ENCODE measurements at places on chromosomes 13 and 19.

DNA sequence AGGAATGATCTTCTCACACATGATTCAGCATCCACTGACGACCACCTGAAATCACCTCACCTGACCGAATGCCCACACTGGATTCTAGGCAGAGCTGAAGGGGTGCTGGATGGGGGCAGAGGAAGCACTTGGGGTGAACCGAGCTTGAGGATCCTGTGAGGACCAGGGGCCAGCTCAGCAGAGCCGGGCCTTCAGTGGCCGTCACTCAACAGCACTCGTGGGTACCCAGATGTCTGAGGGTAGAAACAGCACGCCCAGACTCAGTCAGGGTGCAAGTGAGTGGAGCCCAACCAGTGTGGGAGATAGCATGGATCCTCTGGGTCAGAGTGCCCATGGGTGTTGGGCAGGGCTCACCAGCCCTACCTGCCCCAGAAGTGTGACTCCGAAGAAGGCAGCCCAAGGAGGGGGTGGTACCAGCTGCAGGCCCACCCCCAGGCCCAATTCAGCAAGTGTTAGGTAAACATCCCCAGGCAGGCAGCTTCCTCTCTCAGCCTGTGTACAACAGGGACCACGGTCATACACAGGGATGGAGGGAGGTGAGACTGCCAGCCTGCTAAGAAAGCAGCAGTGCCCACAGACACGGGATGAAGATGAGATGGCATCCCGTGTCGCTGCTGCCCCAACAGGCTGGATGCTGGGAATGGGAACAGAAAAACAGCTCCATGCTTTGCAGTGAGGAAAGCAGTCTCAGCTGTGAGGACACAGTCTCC, 16.6 kb downstream of the GJA3 start:
- DNase-seq, result no peak

DNA sequence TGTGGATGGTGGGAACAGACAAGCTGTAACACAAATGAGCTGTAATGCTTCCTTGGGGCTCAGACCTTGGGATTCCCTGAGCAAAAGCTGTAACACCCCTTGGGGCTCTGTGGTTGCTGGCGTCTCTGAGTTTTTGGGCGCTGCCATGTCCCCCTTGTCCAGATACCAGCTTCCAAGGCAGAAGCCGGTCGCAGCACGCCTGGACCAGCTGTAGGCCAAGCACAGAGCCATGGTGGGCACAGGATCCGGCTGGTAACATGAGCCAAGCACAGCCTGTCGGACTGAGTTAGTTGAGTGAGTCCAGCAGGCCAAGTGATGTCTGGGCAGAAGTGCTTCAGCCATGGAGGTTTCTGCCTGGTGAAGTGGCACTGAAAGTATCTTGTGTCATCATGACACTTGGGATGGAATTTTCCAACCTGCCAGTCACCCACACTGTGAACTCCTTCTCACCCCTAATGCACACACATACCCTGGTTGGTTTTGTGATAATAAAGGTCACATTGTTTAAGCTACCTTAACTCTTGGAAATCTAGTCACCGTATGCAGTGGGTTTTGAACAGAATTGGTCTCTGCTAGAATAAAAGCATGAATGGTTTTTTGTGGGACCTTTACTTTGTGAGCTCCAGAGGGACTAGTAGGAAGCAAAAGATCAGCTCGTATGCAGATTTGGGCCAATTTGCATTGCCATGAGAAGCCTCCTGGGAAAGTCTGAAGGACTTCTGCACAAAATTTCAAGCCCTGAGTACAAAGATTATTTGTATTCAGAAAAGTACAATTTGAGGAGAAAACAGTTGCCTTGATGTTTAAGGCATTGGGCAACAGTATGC, 7.0 kb upstream of the ZNF17 start:
- no peak for DNase-seq

DNA sequence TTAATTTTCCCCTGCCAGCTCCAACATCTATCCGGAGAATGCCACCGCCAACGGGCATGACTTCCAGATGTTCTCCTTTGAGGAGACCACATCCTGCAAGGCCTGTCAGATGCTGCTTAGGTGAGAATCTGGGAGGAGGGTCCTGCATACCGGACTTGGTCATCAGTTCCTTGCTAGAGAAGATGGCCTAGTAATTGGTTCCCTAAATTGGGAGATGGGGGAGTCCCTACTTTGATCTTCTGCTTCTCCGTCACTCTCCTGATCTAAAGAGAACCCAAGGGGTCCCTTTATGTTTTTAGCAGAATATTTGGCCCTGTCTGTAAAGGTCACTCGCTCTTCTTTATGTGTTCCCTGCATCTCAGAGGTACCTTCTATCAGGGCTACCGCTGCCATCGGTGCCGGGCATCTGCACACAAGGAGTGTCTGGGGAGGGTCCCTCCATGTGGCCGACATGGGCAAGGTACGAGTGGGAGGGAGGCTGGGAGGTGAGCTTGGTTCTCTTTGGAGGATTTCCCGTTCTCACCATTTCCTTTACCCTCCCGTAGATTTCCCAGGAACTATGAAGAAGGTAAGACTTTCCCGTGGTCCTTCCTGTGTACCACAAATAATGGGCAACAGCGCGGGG, 54.1 kb upstream of the ADGRE1 start:
- no peak for DNase-seq

- DNase-seq, result no peak
Measured at GRCh38 chr13:41934994-41935393, 25.9 kb downstream of the VWA8 start.

DNA sequence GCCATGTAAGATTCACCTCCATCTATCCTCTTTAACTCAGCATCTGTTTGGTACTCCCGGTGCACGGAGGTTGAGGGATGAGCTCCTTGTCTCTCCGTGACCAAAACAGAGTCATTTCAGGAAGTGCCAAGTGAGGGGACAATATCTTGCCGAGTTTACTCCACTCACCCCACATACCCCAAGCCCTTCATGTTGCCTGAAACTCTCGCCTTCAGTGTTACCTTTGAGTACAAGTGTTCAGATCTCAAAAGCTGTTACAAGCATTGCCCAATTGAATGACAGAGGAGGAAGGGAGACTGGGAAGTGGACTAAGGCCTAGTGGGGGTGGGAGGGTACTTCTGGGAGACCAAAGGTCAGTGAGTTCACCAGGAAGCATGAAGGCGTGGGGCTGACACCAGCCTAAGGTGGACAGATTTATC, 6.0 kb upstream of the SIGLEC12 start:
- no peak for DNase-seq

DNA sequence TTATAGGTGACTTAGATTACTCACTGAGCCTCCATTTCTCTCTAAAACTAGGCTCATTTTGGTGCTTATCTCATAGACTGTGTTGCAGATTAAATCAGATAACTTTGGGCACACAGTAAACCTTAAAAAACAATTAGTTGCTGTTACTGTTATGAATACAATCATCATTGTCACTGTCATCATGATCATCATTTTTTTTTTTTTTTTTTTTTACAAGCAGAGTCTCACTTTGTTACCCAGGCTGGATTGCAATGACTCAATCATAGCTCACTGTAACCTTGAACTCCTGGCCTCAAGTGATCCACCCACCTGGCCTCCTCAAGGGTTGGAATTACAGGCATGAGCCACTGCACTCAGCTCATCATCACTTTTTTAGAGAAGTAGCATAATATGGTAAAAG, 60.0 kb downstream of the VWA8 start:
- DNase-seq, result no peak

GRCh38 chr19:47049307-47049700, 880 bp upstream of the TMEM160 start:
- DNase-seq, result no peak

- no peak for DNase-seq
Measured at GRCh38 chr19:9757544-9758501, 10.7 kb downstream of the ZNF846 start.

DNA sequence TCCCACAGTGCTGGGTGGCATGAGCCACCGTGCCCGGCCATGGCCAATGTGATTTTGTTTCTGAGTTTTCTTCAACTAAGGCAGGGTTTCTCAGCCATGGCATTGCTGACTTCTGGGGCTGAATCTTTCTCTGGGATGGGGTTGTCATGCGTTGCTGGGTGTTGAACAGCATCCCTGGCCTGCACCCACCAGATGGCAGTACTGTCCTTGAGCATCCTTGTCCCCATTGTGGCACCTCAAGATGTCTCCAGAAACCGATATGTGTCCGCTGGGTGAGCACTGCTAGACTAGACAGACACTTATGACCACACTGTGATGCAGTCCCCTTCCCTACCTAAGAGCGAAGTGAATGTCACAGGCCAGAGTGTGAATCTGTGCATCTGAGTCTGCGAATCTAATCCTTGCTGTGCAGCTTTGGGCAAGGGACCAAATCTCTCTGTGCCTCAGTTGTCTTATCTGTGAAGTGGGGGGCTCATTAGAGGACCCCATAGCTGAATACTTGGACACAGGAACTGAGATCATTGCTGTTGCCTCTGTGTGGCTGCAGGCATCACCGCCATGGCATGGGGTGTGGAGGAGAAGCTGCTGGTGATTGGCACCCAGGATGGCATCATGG, 50.3 kb upstream of the SIN3B start:
- no peak for DNase-seq

- no peak for DNase-seq
Measured at GRCh38 chr13:44068169-44068568, 188.5 kb downstream of the LACC1 start.

- no peak for DNase-seq
Measured at GRCh38 chr19:5788422-5788821, 2.5 kb downstream of the DUS3L start.

DNA sequence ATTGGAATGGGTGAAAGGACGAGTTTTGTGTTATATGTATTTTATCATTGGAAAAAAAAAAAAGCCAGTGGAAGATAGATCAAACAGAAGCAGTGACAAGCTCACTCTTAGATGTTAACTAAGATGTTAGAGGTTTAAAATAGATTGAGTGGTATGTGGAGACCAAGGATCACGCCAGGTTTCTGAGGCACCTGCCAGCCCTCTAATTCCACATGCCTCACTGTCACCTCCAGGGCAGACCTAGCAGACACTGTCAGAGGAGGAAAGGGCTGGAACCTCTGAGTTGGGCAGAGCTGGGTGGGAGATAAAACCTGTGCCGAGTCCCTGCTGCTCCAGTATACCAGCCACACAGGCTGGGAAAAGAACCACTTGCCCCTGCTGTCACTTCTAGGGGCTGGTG, 57.5 kb upstream of the SIAH3 start:
- no peak for DNase-seq

DNA sequence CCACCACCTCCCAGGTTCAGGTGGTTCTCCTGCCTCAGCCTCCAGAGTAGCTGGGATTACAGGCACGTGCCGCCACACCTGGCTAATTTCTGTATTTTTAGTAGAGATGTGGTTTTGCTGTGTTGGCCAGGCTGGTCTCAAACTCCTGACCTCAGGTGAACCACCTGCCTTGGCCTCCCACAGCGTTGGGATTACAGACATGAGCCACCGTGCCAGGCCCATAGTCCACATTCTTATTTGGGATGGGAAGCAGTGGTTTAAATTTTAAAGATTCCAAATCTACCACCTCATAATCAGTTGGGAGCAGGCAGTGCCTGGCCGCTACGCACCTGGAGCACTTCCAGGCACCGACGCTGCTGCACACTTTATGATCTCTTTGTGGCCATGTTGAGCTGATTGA, 160.6 kb upstream of the SOX1 start:
- no peak for DNase-seq

- no peak for DNase-seq
Measured at GRCh38 chr13:38670627-38671026, 16.2 kb upstream of the FREM2 start.

DNA sequence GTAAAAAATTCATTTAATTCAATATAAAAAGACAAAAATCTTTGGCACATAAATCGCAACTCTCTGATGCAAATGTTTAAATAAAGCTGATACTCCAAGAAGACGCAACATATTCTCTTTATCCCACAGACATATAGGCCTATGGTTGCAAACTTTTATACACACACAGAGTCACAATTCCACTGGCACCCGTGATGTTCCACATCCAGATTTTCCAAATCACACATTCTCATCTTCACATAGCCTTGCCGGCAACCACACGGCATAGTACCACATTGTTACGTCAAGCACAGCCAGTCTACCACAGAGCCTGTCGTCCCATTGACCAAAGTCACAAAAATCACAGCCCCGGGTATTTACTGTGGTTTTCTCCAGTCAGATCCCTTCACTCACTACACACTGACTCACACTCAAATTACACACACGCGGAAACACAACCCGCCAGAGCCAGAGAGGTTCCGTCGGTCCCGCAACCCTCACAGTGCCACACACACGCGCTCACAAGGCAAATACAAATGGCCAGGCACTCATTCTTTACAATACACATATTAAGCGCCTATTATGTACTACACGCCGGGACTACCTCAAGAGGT, 546 bp upstream of the ZNF546 start:
- DNase-seq, result peak; percentile 15

DNA sequence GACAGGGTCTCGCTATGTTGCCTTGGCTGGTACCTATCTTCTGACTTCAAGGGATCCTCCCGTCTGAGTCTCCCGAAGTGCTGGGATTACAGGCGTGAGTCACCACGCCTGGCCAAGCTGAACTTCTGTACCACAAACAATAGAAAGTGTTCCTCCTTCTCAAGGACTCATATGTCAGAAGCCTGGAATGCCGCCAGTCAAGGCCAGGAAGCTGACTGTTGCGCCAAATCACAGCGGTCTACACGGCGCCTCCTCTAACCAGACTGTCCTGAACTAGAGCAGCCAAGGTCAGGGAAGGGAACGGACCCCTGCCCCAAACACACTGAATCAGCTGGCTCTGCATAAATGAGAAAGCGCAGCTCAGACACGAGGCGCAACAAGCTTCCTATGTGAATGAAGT, 14.6 kb downstream of the RAB20 start:
- peak; percentile 86 for DNase-seq

DNA sequence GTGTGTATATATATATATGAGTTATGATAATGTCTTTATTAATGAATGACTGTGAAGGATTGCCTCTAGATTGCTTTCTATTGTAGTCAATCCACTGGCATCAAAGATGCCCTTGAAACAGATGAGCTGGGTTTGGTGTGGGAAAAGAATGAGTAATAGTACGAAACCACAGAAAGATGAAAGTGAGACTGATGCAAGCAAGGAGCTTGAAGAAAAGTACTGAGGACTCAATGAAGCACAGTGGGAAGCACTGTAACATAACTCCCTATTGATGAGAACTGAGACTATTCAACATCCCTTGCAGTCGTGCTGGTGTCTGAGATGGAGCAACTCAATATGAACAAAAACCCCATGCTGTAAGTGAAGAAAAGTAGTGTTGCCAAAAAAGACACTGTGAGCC, 1794.2 kb downstream of the SLITRK5 start:
- DNase-seq, result no peak

- no peak for DNase-seq
Measured at GRCh38 chr19:12996406-12997094, 1.3 kb downstream of the NFIX start.

- DNase-seq, result no peak
Measured at GRCh38 chr13:44188257-44188656, 185.4 kb upstream of the SERP2 start.

GRCh38 chr19:1113030-1113985, 9.5 kb downstream of the GPX4 start:
- DNase-seq, result peak; percentile 97

- no peak for DNase-seq
Measured at GRCh38 chr19:45653634-45654033, 14.4 kb upstream of the GIPR start.

- no peak for DNase-seq
Measured at GRCh38 chr13:33367171-33367895, 81.8 kb upstream of the STARD13 start.

- no peak for DNase-seq
Measured at GRCh38 chr13:42361701-42362100, 89.7 kb downstream of the AKAP11 start.

Data from heart left ventricle (tissue), 16 donors.